ENCODE measurements at places on chromosomes 3 and 15. TPM values are rescaled to one million over a fixed set of nuclear protein-coding genes. Genes with fewer than 3 reads are reported as not detected.

The LRRC31 gene
- polyA plus RNA-seq: 0.41 TPM

The PLXNA1 gene
- 33.4 TPM for polyA plus RNA-seq

The HYKK gene
- 7.3 TPM for polyA plus RNA-seq

The LDHAL6B gene
- polyA plus RNA-seq: 0.41 TPM

The CILP gene
- polyA plus RNA-seq: 3.4 TPM

The GOLGA8J gene
- polyA plus RNA-seq: 2.5 TPM

The BMF gene
- 41.3 TPM for polyA plus RNA-seq

The ITPKA gene
- polyA plus RNA-seq: 0.61 TPM

The ADAMTS7 gene
- 25.2 TPM for polyA plus RNA-seq

The TMEM158 gene
- 6.6 TPM for polyA plus RNA-seq

The SLC9A9 gene
- polyA plus RNA-seq: 4.9 TPM

The MAGI1 gene
- 27.7 TPM for polyA plus RNA-seq

The ZPLD1 gene
- polyA plus RNA-seq: 0.89 TPM

The PLSCR5 gene
- polyA plus RNA-seq: not detected

DNA sequence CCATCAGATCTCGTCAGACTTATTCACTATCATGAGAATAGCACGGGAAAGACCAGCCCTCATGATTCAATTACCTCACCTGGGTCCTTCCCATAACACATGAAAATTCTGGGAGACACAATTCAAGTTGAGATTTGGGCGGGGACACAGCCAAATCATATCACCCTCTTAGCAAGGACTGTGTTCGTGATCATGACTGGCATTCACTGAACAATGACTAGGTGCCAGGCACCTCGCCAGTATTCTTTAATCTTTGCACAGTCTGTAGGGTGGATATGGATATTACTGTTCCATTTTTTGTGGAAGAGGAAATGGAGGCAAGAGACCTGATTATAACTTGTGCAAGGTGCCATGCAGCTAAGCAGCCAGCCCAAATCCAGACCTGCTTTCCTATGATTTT lies 77.5 kb downstream of the IGF1R start:
- no peak for DNase-seq

GRCh38 chr3:132772252-132772651 lies 50.0 kb upstream of the NPHP3 start:
- DNase-seq: no peak

GRCh38 chr15:43046484-43046883 lies 59.4 kb downstream of the UBR1 start:
- DNase-seq: no peak

DNA sequence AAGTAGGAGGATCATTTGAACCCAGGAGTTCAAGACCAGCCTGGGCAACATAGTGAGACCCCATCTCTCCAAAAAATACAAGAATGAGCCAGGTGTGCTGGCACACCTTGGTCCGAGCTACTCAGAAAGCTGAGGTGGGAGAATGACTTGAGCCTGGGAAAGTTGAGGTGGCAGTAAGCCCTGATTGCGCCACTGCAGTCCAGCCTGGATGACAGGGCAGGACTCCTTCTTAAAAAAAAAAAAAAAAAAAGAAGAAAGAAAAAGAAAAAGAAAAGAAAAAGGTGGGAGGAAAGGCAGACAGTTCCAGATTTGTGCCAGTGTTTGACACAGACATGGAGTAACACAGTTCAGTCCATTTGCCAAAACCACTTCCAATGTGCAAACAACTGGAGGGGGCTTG lies 75.7 kb downstream of the ATP10A start:
- no peak for DNase-seq

- no peak for DNase-seq
Measured at GRCh38 chr3:16086690-16087089, 87.8 kb upstream of the GALNT15 start.

DNA sequence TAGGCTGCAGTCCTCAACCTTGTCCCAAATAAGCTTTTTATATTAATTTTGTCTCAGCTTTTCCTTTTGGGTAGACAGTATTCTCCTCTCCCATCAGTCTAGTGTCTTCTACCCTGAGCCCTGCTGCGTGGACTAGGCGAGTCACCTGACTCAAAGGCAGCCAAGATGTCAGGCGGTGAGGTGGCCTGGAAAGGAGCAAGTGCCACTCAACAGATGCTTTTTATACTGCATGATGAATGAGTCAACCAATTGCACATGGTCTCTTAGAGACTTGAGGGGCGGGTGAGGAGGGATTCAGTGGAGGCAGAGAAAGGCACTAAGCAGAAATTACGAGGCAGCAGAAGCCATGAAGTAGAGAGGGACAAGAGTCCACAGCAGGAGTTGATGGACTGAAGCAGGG lies 95.9 kb downstream of the FRMD4B start:
- DNase-seq: no peak

- DNase-seq: no peak
Measured at GRCh38 chr3:67699882-67700281, 45.5 kb upstream of the SUCLG2 start.

- no peak for DNase-seq
Measured at GRCh38 chr3:144433006-144433405, 461.4 kb downstream of the DIPK2A start.

DNA sequence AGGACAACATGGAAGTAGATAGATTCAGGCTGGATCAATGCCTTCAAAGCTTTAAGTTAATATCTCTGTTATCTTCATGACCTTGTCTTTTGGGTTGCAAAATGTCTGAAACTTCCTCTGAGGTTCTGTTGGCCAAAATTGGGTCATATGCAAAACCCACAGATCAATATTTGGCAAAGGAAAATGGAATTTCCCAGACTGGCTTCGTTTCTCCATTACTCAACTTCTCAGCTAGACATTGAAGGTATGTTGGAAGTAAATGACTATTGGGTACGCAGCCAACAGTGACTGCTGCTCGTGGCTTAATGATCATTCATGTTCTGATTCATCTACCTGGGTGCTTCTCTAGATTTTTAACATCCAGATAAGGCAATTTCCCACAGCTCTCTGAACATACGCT lies 675.4 kb upstream of the SGO1 start:
- no peak for DNase-seq

DNA sequence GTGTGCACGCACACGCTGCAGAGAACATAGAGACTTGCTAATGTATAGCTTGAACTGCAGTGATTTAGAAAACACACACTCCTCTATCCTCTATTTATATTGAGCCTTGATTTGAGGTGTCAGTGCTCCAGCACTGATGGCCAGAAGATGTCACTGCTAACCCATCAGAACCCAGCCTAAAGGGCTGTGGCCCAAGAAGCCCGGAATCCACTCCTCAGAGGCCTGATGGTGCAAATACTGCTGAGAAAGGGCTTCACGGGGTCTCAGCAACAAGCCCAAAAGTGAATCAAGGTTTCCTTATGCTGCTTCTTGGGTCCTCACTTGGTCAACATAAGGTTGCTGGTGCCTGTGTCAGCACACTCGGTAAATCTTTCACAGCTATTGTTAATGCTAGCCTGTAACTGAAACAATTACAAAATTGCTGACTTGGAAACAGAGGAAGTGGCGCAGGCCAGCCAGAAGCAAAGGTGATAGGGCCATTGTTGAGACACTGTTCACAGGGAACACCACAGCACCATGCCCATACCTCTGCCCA lies 60.3 kb downstream of the HEG1 start:
- peak; percentile 66 for DNase-seq

- DNase-seq: no peak
Measured at GRCh38 chr15:22978691-22979237, 1.4 kb downstream of the CYFIP1 start.

- DNase-seq: no peak
Measured at GRCh38 chr15:55627730-55628368, 39.7 kb upstream of the PYGO1 start.

GRCh38 chr3:9903238-9903624 lies 583 bp downstream of the IL17RE start:
- no peak for DNase-seq

DNA sequence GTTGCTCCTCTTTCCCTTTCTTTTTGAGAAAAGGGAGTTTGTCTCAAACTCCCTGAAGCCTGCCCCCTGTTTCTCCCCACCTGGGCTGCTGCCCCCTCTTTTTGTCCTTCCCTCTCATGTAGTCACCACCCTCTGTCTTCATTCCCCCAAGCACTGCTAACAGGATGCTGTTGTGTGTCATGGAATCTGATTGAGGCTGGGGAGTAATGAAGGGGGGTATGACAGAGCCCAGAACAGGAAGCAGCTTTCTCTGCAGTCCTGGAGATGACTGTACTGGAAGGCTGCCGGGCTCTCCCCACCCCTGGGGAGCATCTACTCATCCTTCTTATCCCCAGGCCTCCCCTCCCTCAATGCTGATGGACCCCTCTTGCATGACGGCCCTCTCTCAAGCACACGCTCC lies 181.6 kb downstream of the ABHD5 start:
- no peak for DNase-seq

DNA sequence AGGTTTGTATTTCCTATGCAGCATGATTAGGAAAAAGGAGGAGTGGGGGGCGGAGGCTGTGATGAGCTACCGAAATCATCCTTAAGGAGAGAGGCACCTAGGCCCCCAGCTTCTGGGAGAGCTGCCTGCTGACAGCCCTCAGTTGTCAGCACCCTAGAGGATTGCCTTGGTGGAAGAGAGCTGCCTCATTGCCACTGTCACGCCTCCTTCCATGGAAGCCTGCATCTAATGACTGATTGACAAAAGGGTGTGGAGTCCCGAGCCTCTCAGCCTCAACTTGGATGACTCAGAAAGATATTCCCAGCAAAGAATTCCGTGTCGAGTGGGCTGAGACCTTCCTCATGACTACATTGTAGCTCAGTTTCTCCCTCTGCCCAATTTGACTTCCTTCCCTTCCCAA lies 320.4 kb upstream of the PROK2 start:
- DNase-seq: no peak

DNA sequence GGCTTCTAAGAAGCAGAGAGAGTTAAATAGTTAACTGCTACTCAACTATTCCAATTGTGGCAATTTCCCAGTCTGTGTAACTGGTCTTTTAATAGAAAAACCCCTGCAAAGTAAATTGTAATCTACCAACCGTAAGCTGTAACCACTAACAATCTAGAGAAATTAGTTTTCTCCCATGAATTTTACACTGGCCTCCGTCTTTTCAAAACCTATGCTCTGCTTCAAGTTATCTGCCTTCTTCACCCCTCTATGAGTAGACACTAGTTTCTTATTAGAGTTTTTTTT lies 42.6 kb downstream of the LRRFIP2 start:
- no peak for DNase-seq

GRCh38 chr3:110955301-110955880 lies 116.2 kb upstream of the NECTIN3 start:
- DNase-seq: no peak

GRCh38 chr3:169954142-169954756 lies 12.4 kb upstream of the SEC62 start:
- DNase-seq: no peak

GRCh38 chr15:45794712-45795439 lies 160.0 kb downstream of the SQOR start:
- no peak for DNase-seq

GRCh38 chr3:157582637-157582973 lies 79.4 kb upstream of the VEPH1 start:
- DNase-seq: no peak

GRCh38 chr3:104367000-104367399 lies 999.7 kb upstream of the ALCAM start:
- no peak for DNase-seq

- no peak for DNase-seq
Measured at GRCh38 chr15:52417521-52417920, 111.2 kb downstream of the MYO5A start.

- no peak for DNase-seq
Measured at GRCh38 chr15:76340198-76340802, 3.7 kb downstream of the ISL2 start.

GRCh38 chr3:40019376-40019775 lies 210.0 kb downstream of the MYRIP start:
- DNase-seq: peak; percentile 55

- no peak for DNase-seq
Measured at GRCh38 chr3:13557417-13557816, 8.5 kb downstream of the FBLN2 start.

DNA sequence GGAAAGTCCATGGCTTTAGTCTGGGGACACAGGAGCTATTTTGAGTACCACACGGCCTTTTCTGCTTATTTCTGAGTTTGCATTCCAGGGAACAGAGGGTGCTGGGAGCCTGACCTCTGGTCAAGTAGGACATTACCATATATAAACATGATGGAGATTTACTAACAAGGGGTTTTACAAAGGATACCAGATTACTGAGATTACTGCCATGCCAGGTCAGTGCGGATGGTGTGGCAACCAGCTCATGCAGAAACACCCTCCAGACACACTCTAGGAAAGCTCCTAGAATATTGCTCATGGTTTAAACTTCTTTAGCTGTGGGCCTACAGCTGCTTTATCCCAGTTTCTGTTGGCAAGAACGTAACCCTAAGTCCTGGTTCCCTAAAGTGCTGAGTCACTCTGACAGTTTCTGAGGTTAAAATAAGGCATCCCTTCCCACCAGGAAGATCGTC lies 54.3 kb upstream of the AGTR1 start:
- DNase-seq: no peak

- no peak for DNase-seq
Measured at GRCh38 chr15:72725446-72725845, 39.4 kb downstream of the BBS4 start.

- DNase-seq: no peak
Measured at GRCh38 chr3:37384117-37384516, 209.7 kb upstream of the LRRFIP2 start.

DNA sequence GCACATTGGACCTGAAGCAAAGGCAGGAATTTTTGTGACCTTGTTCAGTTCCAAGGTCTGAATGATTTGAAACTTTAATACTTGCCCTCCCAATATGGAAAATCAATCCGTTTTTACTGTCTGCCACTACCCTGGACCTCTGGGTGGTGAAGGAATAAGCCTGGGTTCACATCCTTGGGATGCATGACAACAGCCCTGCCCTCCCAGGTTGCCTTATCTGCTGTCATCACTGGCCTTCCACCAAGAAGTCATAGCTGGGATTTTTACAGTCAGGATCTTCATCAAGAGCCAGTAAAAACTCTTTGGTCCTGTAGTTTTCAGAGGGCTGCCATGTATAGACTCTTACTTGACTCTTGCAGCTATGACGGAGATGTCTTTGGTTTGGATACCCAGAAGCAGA lies 128.6 kb downstream of the MYLK start:
- no peak for DNase-seq

- DNase-seq: no peak
Measured at GRCh38 chr15:68316061-68316804, 38.7 kb downstream of the FEM1B start.

DNA sequence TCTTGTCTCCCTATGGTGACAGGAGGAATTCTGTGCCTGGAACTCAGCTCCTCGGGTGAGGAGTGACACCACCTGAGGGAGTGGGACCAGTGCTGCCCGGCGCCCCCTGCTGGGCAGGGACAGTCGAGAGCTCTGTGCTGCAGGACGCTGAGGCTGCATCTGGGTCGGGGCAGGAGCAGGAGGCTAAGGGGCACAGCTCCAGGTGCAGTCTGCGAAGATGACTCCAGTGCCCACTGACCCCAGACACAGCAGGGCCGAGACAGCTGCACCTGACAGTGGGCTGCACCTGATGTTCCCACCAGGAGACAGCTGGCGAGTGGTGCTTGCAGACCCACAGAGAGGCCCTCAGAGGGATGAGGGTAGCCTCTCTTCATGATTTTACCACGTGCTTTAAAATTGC lies 152.9 kb downstream of the ATP10A start:
- DNase-seq: no peak

Measured in renal pelvis (tissue), 12 donors.